ENCODE measurements at places on chromosomes 16 and 17.

DNA sequence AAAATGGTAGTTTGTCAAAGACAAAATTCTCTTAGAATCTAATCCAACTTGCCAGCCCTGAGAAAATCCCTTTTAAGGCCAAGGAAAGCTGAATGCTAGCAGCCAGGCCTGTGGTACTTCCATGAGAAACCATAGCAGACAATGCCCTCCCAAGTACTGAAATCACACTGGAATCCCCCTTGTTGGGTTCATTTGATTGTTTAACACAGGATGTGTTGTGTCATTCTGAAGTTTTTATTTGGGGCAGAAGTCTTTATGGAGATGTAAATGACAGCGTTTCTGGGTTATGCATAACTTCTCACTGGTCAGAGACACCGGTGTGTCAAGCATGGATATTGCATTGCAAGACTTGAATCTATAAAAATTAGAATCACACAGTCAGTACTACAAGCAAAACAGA is 6.0 kb upstream of the ARL2BP start:
- DNase-seq: no peak

GRCh38 chr16:80788027-80788426 is 16.4 kb downstream of the CDYL2 start:
- no peak for DNase-seq

DNA sequence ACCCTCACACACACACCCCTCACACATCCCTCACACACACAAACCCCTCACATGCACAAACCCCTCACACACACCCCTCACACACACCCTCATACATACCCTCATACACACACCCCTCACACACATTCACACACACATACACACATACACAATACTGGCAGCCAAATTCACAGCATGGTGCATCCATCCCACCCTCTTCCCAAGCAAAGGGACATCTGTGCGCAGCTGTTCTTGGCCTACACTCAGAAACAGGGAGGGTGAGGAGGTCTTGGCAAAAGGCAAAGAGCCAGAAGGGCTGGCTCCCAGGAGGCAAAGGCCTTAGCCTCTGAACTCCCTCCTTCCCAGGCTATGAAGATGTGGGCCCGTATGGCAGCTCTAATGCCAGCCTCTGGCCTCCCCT is 23.4 kb downstream of the C17orf67 start:
- no peak for DNase-seq

GRCh38 chr16:68070249-68070730 is 14.9 kb upstream of the NFATC3 start:
- no peak for DNase-seq

- no peak for DNase-seq
Observed at GRCh38 chr16:8459085-8459733, 131.1 kb downstream of the TMEM114 start.

DNA sequence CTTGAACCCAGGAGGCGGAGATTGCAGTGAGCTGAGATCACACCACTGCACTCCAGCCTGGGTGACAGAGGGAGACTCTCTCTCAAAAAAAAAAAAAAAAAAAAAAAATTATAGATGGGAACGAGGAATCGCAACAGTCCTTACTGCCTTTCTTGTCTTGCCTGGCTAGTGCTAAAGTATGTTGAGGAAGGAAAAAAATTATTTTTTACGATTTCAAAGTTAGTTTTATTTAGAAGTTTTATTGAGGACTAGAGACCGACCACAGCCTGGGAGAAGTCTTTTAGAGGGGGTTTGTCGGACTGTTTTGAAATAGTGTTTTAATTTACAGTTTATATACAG is 15.8 kb upstream of the DNAH17 start:
- DNase-seq: no peak

GRCh38 chr16:75093598-75094540 is 22.7 kb downstream of the LDHD start:
- no peak for DNase-seq

GRCh38 chr17:33229499-33229898 is 63.6 kb downstream of the ASIC2 start:
- no peak for DNase-seq

- peak; percentile 44 for DNase-seq
Observed at GRCh38 chr16:18959031-18959505, 24.7 kb upstream of the TMC7 start.

All from retinal pigment epithelial cell (primary cell).